T47D (cell line): ENCODE measurements at places on chromosomes 16 and 17.

DNA sequence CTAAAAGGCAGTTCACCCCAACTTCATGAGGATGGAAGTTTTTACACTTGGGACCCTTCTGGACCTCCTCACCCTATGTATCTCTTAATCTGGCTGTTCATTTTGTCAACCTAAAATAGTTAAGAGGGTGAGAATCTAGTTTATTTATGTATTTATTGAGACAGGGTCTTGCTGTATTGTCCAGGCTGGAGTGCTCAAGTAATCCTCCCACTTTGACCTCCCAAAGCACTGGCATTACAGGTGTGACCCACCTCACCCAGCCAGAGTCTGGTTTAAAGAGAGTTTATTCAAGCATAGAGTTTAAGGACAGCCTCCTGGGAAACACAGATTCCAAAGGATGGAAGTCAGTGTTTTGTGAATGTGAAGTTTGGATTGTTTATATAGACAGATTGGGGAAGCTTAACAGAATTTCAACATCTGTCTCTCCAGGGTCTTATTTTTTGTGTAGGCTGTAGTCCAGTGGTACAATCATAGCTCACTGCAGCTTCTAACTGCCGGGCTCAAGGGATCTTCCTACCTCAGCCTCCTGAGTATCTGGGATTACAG, 8.0 kb upstream of the APPBP2 start:
- DNase-seq, result no peak

GRCh38 chr16:79463841-79464240, 136.7 kb downstream of the MAF start:
- no peak for DNase-seq

DNA sequence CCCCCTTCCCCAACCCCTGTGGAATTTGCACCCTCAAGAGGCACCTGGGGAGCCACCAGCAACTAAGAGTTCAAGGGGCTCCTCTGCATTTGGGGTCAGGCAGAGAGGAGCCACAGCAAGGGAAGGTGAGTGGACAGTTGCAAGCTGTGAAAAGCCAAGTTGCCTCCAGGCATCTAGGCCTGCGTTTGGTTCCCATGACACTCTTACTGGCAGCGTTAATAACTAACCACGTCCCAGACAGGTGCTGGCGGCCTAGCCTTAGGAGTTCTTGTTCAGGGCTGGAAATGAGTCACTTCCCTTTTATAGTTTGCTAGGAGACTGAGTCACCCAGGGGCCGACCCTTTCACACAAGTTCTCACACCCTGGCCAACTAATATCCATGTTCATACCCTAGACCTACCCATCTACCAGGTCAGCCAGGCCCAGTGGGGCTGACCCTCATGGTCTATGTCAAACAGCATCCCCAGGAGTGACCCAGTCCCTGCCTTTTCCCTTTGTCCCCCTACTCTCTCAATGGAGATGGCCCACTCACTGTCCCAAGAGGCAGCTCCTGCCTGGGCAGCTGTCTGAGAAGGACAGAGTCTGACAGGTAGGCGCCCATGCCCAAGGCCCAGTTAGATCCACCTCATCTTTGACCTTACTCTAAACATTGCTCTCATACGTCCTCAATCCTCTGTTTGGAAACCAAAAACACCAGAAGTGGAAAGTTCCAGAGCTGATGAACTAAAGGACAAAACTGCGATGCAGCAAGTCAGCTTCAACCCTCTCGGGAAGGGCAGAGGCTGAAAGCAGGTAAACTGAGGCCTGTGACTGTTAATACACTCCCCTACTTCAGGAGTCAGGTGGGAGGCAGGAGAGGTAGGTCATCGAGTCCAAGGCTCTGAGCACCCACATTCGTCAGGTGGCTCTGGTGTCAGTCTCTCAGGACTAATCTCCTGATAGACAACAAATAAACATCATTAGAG, 300.6 kb downstream of the SOX9 start:
- DNase-seq, result no peak

DNA sequence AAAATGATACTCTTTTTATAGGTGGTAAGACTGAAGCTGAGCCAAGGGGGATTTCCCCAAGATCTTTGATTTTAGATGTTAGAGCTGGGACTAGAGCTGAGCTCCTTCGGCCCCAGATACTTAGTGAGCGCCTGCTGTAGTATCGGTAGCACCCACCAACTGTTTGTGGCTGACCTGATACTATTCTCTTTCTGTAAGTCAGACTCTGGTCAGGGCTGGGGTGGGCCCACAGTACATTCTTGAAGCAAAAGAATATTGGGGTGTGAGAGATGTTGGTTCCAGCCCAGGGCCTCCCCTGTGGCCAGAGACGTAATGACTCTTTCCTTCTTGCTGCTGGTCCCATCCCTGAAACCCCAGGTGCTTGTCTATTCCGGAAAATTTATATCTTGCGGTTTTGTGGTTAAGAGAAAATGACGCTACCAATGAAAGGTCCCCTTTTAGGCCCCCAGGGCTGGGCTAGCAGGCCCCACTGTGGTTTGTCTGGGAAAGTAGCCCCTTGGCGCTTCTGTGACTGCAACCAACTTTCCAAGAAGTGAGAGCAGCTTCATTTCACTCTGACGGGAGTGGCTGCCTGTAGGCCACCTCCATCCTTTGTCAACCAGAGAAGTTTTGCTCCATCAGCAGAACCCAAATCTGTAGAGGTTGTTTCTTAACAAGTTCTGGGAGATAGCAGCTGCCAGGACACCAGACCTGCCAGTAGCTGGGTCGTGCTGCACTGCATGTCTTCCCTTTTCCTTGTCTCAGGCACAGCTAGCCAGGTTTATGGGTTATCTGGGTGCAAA, 86.4 kb upstream of the LGALS9 start:
- no peak for DNase-seq

DNA sequence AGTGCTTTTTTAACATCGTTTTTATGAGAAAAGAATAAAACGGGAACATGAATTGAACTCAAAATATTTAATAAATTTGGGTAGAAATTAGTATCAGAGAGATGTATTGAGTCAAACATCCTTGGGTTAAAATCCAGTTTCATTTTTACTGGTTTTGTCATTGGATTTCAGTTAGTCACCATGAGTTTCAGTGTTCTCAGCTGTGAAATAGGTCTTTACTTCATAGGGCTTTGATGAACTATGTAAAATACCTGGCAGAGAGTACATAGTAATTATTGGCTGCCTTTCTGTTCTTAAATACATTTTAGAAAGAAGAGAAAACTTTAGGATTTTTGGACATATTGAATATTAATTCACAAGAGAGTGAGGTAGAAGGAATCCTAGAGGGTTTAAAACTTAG, 105.8 kb downstream of the TANC2 start:
- DNase-seq, result no peak

- no peak for DNase-seq
Measured at GRCh38 chr16:77424871-77425604, 9.8 kb downstream of the ADAMTS18 start.

DNA sequence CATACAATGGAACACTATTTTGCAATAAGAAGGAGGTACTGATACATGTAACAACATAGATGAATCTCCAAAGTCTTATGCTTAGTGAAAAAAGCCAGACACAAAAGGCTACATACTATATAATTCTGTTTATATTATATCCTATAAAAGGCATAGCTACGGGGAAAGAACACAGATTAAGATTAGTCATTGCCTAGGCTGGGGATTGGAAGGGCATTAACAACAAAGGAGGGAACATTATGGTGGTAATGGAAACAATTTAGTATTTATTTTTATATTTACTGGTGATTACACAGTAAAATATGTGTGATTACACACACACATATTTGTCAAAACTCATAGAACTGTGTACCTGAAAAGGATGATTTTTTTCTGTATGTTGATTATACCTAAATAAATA, 278.1 kb downstream of the ZFHX3 start:
- no peak for DNase-seq

DNA sequence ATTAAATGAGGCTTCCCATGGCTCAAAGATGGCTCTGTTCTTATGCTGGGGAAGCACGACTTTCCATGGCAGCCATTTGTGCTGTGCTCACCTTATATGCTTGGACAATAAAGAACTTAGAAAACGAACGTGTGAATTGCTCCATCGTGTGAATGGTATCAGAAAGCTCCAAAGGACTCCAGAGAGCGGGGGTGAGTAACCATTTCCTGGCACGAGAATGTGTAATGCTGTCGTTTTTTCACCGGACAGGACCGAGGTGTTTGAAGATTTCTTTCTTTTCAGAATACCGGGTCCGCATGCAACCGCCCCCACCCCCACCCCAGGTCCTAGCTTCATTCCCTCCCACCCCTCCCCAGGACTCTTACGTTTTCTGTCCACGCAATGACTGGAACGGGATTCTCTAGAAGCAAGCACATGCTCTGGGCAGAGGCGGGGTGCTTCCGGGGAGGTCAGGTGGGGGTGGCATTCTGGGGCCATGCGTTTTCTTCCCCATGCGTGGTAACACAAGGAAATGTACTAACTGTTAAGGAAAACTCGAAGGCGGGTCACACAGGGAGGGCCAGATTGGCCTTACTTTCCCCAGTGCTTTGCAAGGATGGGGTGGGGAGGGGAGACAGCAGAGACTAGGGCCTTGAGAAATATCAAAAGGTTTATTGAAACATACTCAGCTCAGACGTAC, 26.2 kb downstream of the GPRC5B start:
- no peak for DNase-seq

GRCh38 chr16:47069313-47069712, 74.4 kb downstream of the NETO2 start:
- DNase-seq, result no peak

- DNase-seq, result no peak
Measured at GRCh38 chr17:50114401-50114800, 15.6 kb downstream of the SAMD14 start.

GRCh38 chr17:57391076-57391825, 134.9 kb downstream of the MSI2 start:
- DNase-seq, result no peak

GRCh38 chr16:80611171-80611929, 70.6 kb downstream of the DYNLRB2 start:
- no peak for DNase-seq

DNA sequence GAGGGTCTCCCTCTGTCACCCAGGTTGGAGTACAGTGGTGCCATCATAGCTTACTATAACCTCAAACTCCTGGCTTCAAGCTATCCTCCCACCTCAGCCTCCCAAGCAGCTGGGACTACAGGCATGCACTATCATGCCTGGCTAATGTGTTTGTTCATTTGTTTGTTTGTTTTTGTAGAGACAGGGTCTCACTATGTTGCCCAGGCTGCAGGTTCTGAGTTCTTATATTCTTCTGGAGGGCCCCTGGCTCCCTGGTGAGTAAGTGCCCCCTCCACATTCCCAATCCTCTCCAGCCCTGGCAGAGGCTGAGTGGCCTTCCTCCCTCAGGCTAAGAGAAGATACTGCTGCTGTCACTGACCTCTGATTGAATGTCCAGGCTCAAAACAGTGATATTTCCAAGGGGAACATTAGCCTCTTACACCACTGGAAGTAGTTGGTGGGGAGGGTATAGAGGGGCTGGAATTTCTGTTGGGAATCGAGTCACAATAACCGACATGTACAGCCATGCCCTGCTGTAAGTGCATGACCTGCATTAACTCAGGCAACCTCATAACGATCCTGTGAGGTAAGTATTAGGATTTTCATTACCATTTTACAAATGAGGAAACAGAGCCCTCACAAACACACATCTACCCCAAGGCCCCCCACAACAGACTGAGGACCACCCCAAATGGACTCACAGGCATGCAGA, 2.7 kb upstream of the ETV4 start:
- DNase-seq, result no peak

- DNase-seq, result no peak
Measured at GRCh38 chr17:78669975-78670518, 92.9 kb upstream of the DNAH17 start.

DNA sequence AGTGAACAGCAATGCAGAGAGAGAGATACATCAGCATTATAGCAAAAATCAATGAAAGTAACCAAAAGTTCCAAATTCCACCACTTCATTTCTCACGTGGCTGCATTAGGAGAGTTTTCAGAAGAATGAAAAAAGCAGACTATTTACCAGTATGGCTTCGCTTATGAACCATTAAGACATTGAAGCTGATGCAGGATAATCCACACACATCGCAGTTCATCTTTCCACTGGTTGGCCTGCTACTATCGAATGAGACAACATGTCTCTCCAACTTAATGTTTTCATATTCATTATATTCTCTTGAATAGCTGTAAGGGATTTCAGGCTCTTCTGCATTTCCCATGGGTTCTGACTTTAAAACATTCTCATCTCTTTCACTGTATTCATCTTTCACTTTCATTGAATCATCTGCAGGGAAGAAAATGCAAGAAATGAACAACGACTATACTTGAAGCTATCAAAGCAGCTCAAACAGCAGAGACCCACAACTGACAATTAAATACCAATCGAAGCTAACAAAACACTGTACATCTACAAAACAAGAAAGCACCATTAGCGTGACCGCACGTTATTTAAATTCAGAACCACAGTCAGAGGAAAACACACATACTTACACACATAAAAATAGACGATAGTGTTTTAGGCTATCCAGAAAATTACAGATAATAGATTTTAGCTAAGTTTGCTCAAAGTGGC, 54.9 kb downstream of the GRB7 start:
- no peak for DNase-seq

GRCh38 chr16:84652566-84652965, 4.3 kb downstream of the KLHL36 start:
- DNase-seq, result no peak

DNA sequence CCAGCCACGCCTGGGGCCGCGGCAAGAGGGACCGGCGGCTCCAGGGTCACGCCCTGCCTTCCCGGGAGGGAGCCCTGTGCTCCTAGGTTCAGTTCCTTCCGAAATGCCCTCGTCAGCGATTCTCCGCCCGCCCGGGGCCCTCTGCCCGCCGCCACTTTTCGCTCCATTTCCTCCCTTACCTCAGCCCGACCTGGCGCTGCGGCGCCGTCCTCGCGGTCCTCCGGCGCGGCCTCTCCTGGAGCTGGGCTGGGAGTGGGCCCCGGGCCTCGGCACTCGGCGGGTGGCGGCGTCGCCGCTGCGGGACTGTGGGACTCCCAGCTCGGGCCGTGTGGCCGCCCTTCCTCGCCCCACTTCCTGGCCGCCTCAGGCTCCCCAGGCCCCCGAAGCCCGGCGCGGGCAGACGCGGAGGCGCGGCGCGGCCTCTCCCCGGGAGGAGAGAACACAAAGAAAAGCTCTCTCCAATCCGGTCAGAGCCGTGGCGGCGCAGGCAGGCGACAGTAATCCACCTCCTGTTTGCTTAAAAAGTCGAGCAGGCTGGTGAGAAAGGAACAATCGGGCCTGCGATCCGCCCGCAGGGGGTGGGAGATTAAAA, 1.6 kb downstream of the BAHCC1 start:
- peak; percentile 83 for DNase-seq

GRCh38 chr16:21611198-21611555, 11.8 kb downstream of the METTL9 start:
- DNase-seq, result no peak
